AG10803 (cell line): ENCODE measurements at places on chromosomes 3 and 15.

DNA sequence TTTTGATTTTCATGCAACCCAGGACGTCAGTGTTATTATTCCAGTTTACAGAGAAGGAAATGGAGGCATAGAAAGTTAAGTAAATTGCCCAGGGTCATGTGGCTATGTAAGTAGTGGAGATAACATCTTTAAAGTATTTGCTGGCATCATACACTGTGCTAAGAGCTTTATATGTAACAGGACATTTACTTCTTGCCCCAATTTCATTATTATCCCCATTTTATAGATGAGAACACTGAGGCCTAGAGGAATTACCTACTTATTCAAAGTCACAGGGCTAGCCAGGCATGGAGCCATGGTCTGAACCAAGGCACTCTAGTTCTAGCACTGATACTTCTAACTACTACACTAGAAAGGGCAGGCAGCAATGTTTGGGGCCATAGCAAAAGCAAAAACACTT, 107.3 kb upstream of the ANKRD28 start:
- DNase-seq, result no peak

GRCh38 chr3:116512281-116512680, 67.0 kb upstream of the LSAMP start:
- no peak for DNase-seq

DNA sequence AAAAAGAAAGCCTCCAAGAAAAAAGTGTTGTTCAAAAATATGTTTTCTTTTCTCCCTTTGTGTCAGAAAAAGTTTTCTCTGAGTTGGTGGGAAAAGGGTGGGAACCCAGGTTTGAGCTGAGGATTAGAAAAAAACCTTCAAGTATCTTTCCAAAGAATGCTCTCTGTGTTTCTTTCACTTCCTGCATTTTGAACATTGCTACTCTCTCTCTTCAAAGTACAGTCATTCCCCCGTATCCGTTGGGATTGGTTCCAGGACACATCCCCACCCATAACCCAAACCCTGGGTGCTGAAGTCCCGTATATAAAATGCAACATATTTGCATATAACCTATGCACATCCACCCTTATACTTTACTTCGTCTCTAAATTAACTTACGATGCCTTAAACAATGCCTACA, 139.6 kb downstream of the TMCO5A start:
- no peak for DNase-seq

DNA sequence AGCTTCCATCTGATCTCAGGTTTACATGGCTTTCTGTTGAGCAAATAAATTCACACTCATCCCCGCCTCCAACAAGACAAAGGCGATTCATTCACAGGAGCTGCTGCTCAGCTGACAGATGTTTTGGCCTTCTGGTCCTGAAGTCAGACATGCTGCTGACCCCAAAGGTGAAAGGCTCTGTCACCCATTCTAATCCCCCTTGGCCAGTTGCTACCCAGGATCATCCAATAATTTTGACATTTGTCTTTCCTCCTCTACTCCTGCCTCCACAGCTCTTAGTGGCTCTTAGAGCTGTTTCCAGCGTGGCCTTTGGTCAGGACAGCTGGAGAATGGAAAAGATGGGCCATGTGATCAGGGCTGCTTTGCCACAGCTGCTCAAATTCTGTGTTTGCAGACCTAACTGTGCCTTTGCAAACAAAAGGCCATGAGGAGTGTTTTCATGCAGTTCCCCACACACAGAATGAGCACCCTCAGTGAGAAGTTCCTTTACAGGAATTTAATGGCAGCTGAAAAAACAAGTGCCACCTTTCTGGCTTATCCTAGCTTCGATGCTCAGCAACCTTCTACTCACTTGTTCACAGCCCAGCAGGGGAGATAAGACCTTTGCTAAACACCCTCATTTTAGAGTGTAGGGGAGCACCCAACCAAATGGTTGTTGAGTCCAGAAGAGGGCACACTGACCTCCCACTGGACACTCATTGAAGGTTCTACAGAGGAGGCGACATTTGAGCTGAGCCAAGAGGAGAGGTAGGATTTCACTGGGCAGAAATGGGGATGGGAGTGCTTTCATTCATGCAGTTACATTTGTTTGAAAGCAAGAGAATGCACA, 39.0 kb downstream of the CYP19A1 start:
- no peak for DNase-seq

DNA sequence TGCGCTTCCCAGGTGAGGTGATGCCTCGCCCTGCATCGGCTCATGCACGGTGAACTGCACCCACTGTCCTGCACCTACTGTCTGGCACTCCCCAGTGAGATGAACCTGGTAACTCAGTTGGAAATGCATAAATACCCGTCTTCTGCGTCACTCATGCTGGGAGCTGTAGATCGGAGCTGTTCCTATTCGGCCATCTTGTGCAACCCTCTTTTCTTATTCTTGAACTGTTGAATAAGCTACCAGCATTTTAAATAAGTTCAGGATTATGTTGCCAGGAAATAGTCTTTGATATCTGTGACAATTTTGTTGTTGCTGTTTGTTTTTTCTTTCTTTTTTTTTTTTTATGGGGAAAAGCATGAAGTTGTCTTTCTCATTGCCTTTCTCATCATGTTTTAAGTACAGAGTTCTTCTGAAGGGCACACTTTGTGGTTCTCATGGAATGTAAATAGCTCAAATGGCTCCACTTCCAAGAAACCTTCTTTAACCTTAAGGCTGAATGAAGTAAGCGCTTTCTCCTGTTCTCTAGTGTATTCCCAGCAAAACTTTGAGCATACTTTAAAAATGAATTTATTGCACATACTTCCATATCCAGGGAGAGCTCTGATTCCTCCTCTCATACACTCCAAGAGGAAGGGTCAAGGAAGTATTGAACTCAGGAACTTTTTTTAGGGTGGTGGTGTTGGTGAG, 468.0 kb upstream of the TBL1XR1 start:
- DNase-seq, result peak; percentile 66

GRCh38 chr15:71646767-71647486, 163.4 kb upstream of the NR2E3 start:
- DNase-seq, result no peak

- DNase-seq, result no peak
Measured at GRCh38 chr3:144106970-144107369, 135.3 kb downstream of the DIPK2A start.

- DNase-seq, result no peak
Measured at GRCh38 chr3:17742880-17743657, 638 bp upstream of the TBC1D5 start.

- DNase-seq, result no peak
Measured at GRCh38 chr3:185896636-185897035, 41.2 kb downstream of the TRA2B start.

- DNase-seq, result no peak
Measured at GRCh38 chr3:127700406-127700805, 27.7 kb downstream of the ABTB1 start.

GRCh38 chr3:58526515-58526957, 10.5 kb downstream of the ACOX2 start:
- DNase-seq, result peak; percentile 90

GRCh38 chr3:170270282-170270881, 48.2 kb downstream of the PRKCI start:
- DNase-seq, result no peak

DNA sequence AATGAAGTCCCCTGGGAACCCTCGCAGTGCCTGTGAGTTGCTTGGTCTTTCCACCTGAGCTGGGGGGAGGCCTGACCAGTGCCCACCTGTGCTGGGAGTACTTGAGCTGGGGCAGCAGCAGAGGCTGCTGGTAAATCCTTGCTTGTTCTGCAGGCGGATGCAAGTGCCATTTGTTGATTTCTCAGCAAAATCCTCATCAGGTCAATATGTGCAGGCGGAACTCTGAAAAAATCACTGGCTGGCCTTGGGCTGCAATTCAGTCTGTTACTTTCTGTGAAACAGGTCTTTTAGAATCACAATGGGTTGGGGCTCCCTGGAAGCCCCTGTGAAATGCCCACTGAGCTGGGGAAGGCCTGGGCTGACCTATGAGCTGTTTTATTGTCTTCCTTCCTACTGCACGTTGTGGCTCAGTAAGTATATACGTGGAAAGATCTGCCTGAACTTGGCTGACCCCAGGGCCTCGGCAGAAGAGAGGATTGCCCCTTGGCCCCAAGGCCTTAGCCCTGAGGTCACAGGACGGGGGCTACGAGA, 182.0 kb upstream of the RGMA start:
- no peak for DNase-seq

DNA sequence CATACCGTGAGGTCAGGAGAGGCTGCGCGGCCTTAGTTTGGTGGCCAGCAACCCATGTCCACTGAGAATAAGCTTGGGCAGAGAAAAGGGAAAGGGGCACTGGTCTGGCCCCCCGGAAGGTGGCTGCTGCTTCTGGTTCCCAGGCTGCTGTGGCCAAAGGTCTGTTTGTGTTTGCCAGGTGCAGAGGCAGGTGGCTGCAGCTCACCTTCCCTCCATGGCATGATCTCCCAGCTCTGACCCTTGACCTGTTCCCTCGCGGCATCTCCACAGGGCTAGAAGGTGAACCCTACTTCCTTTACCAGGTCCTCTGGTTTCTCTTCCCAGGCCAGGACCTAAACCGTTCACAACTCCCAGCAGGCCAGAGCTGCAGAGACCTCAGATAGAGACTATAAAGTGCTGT, 13.8 kb downstream of the VPS18 start:
- no peak for DNase-seq

DNA sequence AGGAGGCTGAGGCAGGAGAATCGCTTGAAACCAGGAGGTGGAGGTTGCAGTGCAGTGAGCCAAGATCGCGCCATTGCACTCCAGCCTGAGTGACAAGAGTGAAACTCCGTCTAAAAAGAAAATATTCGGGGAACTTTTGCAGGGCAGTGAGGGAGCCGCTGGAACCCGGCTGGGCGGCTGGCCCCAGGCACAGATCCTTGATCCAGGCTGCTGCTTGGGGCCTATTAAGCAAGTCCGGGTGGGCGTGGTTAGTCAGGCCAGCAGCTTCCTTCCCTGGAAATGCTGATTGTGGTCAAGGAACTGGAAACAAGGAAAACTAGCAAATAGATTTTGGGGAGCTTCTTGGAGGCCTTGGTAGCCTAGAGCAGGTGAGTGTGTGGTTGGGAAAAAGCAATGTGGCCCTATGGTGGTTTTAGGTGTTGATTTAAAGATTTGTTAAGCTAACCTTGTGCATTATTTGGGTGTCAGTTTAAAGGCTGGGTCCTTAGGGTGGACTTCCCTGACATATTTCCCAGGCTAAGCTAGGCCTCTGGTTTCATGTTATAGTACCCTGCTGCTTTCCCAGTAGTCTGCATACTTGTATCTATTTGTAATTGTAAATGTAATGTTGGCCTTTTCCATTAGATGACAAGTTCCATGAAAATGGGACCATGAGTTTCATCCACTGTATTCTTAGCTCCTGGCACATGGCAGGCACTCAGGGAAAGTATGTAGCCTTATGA, 17.7 kb upstream of the SNX22 start:
- DNase-seq, result no peak

- peak; percentile 56 for DNase-seq
Measured at GRCh38 chr15:48566668-48567067, 78.8 kb downstream of the FBN1 start.

DNA sequence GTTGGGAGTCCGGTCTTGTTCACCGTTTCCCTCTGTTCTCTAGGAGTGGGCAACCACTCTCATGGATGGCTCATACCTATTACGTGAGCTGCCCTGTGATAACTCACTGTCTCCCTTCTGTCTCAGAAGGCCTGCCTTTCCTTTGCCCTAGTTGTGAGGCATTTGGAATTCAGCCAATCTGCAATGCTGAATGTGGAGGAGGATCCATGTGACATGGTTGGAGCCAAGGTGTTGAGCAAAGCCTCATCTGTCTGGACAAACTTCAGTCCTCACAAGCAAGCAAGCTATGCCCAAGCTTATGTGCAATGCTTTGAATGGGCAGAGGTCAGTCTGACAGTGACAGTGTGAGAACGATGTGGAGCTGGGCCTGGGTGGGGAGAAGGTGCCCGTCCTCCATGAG, 37.8 kb upstream of the ATP10A start:
- DNase-seq, result peak; percentile 67

DNA sequence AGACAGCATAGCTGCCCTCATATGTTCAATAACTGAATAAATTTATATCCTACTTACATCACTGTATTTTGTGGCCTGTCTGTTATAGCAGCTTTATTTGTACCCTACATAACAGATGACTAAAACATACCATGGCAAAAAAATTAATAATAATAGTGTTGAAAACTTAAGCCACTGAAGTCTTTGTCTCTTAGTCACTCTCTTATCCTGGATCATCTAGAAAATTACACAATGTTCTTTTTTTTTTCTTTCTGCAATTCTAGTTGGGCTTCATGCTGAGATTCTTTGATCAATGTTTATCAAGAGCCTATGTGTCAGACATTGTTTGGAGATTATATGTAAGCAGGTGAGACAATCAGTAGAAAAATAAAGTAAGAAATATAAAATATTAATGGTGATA, 519.3 kb upstream of the ARPP21 start:
- no peak for DNase-seq
